Activated CD8-positive, alpha-beta memory T cell treated with anti-CD3 and anti-CD28 coated beads, Interleukin-2, amount 10 ng/mL, durations not matched to agents 7 days and 5 days (primary cell): ENCODE measurements at places on chromosomes 7 and 10. TPM values are rescaled to one million over a fixed set of nuclear protein-coding genes. Genes with fewer than 3 reads are reported as not detected.

Gene AGR2
- total RNA-seq = not detected

Gene OR9A4
- not detected for total RNA-seq

Gene FAM237B
- not detected for total RNA-seq

Gene CALCR
- not detected for total RNA-seq

Gene HMX3
- total RNA-seq = not detected

Gene NDUFB2
- total RNA-seq = 170 TPM

Gene FAM204A
- 51.7 TPM for total RNA-seq

Gene NUTM2A
- total RNA-seq = 0.38 TPM

Gene IFIT2
- 16.0 TPM for total RNA-seq

Gene MINDY4
- 1.3 TPM for total RNA-seq

Gene AIMP2
- 34.8 TPM for total RNA-seq

Gene DNA2
- 53.3 TPM for total RNA-seq

Gene DYNC1I1
- not detected for total RNA-seq

Gene MUC3A
- total RNA-seq = not detected

Gene ABCB4
- not detected for total RNA-seq

Gene CARD11
- total RNA-seq = 136 TPM

Gene PILRA
- total RNA-seq = 3.4 TPM

Gene SPDYE6
- total RNA-seq = not detected

Gene MYL10
- not detected for total RNA-seq

Gene TMEM140
- total RNA-seq = 19.9 TPM

Gene SMIM30
- 25.5 TPM for total RNA-seq

Gene MSANTD7
- 20.1 TPM for total RNA-seq

Gene KCNH2
- 0.07 TPM for total RNA-seq

Gene UPF2
- 37.2 TPM for total RNA-seq

Gene TRIM73
- 7.9 TPM for total RNA-seq

Gene SPDYE11
- total RNA-seq = not detected

Gene SMKR1
- 5.3 TPM for total RNA-seq

Gene ZFYVE27
- total RNA-seq = 32.8 TPM

Gene ANKRD1
- total RNA-seq = not detected

Gene ITPRID1
- not detected for total RNA-seq

Gene CRTAC1
- total RNA-seq = not detected

Gene DENND2A
- total RNA-seq = 0.32 TPM

Gene CELF2
- 219 TPM for total RNA-seq

Gene CFAP70
- 0.80 TPM for total RNA-seq

Gene HOXA3
- not detected for total RNA-seq

Gene CUZD1
- total RNA-seq = 2.8 TPM

Gene ADCYAP1R1
- total RNA-seq = not detected

Gene MDFIC
- total RNA-seq = 84.1 TPM
